ENCODE measurements at places on chromosomes 16 and 17.

DNA sequence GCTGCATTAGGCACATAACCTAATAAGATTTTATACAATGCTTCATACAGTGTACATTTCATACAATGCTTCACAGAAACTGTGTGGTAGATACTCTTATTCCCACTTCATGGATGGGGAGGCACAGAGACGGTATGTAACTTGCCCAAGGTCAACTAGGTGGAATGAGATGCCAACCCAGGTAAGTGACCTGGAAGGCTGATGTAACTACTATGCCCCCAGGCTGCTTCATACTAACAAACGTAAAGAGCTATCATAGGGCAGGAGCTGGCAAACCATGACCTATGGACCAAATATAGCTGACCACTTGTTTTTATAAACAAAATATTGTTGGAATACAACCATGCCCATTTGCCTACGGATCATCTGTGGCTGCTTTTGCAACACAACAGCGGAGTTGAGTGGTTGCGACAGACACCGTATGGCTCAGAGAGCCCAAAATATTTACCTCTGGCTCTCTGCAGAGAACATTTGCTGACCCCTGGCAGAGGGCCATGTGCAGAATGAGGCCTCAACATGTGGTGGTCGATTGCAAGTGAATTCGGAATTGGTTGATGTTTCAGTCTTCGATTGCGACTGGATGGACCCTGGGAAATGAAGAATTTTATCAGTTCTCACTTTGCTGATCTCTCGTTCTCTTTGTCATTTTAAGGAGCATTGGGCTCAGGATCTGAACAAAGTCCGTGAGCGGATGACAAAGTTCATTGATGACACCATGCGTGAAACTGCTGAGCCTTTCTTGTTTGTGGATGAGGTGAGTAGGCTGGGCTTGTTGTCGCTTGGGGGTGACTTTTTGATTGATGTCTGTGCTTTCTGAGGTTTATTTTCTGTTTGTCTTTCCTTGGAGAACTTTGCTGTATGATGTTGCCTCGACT is 109.7 kb downstream of the PLCG2 start:
- no peak for DNase-seq

GRCh38 chr17:73603971-73604370 is 40.3 kb downstream of the SDK2 start:
- no peak for DNase-seq

- no peak for DNase-seq
Observed at GRCh38 chr16:19844945-19845641, 39.6 kb downstream of the GPRC5B start.

- DNase-seq, result no peak
Observed at GRCh38 chr16:85162478-85163277, 50.4 kb upstream of the CIBAR2 start.

DNA sequence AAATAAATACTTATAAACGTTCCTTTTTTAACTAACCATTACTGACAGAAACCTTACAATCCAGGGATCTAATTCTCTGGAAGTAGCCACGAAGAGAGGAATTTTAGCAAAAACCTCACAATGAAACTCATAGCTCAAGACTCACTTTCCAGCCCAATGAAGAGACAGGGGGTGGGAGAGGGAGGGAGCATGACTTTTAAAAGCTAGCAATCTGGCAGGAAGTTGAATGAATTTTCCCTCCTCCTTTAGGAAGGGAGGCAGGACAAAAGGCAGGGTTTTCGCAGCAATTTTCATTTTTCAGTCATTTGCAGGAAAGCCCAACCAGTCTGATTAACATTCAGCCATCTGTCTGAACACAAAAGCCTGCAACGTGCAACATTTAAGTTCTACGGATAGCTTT is 381.5 kb upstream of the PSMD7 start:
- no peak for DNase-seq

DNA sequence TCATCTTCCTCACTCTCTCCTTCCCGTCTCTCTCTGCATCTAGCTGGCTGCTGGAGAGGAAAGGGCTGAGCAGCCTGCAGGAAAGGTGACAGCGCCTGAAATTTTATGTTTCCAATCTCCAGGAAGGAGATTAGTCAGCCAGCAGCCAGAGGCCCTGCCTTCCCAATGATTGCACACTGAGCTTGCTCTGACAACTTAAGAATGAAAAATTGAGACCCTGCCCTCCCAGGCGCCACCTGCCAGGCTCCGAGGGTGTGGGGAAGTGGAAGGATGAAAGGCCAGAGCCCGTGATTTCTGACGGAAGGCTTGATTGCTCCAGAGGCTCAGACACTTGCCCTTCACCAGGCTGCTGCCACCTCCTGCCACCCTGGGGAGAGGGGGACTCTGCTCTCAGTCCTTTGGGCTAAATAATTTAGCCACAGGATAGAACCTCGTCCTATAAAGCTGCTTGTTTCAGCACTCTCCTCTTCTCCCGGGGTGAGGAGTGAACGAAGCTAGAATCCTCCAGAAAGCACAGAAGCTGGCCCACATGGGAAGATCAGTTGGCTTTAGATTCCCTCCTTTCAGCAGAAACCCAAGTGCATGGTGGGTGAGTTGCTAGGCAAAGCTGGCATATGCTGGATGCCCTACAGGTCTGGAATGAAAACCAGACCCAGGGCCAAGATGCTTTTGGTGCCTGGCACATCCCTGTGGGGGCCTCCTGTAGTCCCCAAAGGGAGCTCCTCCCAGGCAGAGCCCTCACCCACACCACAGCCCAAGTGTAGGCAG is 33.5 kb downstream of the GRIN2C start:
- DNase-seq, result no peak

DNA sequence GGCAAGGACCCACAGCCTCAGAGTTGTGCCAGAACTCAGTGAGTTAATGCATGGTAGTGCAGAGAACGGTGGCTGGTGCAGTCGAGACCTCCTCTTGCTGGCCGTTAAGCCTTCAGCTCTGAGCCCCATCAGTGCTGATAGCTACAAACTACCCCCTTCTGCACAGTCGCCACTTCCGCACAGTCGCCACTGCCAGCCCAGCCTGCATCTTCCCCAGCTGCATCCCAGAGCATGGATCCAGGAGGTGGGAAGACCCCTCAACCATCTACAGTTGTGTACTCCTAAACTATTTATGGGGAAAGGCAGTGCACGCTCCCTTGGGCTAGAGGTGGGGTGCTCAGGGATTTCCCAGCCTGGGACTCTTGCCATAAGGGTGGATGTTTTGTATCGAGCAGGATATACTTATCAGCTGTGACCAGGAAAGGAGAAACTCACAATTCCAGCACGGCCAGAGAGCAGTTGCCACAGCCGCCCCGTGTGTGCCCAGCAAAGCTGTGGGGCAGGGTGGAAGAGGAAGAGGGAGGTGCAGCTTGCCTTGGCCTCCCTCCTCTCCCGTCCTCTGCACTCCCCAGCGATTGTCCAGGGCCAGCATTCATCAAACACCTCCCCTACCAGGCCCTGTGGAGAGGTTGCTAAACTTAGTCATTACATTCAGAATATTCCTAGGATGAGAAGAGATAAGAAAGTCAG is 49.5 kb upstream of the CMIP start:
- DNase-seq, result no peak

GRCh38 chr17:50036455-50037261 is 19.3 kb upstream of the ITGA3 start:
- DNase-seq, result no peak

DNA sequence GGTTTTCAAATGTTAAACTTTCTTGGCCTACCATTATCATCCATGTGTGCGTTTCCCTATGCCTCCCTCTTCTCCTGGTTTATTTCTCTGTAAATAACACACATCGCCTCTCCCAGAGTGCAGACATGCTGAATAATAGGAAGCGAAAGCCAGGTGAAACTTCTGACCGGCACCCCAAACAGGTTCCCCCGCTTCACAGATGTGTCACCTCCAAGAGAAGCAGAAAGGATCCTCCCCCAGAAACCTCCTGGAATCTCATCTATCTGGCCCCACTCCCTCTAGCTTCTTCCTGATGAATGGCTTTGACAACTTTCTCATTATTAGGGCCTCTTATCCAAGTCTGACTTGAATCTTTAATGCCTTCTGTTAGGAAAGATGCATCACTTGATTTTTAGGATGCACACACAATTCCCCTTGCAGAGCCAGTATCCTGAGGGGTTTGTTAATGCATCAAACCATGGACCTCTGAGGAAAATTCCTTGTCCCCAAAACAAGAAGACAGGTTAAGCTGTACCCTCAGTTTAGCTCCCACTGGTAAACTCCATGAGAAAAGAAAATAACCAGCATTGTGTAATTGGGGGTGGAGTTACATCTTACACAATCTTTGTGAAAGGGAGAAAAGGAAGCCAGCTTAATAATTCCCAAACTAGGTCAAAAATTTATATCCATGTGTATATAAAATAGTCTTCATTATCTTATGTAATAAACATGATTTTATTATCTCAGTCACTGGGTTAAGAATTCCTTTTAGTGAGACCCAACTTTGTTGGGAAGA is 20.1 kb upstream of the HYDIN start:
- DNase-seq, result no peak

GRCh38 chr16:50634947-50635346 is 46.2 kb downstream of the SNX20 start:
- DNase-seq, result no peak

DNA sequence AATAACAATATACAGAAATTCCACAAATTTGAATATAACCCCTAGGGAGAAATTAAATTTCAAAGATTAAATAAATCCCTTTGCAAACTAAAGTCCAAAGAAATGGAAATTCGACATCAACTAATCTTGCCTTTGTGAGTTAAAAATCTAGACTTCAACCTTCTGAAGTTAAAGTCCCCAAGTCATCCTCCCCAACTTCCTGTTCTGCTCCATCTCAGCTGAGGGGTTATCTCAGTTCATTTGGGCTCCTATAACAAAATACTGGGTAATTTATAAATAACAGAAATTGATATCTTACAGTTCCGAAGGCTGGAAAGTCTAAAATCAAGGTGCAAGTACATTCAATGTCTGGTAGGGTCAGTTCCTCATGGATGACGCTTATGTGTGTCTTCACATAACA is 22.8 kb upstream of the KDM6B start:
- no peak for DNase-seq

DNA sequence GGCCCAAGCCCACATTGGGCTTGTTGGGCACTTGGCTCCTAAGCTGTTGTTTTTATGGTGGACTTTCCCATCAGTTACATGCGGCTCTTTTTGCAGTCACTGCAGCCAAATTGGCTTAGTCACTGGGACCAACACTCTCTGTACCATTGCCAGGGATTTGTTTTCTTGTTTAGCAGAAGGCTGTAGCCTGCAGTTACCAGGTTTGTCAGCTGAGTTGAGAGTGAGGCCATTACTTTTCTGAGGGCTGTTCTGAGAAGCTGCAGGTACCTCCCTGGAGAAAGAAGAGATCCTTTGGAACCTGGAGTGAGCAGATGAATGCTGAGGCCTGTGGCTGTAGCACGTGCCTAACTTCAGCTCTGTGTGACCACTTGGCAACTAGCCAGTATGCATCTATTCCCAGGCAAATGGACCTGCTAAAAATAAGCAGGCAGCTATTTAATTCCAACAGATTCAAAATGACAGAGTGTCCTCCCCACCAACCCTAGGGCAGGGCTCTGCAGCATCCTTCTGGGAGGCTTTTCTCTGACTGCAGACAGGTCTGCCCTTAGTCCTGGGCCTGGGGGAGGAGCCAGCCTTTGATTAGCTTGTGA is 12.9 kb downstream of the AKAP1 start:
- no peak for DNase-seq

GRCh38 chr16:75761108-75761507 is 34.8 kb upstream of the CPHXL start:
- DNase-seq, result no peak

All from NCI-H1436 treated with DMSO at 0.1 percent for 48 hours (cell line).